ENCODE measurements at places on chromosomes 4 and X.
A peak's percentile ranks its signal among the peaks of the same experiment; 100 is the strongest.

DNA sequence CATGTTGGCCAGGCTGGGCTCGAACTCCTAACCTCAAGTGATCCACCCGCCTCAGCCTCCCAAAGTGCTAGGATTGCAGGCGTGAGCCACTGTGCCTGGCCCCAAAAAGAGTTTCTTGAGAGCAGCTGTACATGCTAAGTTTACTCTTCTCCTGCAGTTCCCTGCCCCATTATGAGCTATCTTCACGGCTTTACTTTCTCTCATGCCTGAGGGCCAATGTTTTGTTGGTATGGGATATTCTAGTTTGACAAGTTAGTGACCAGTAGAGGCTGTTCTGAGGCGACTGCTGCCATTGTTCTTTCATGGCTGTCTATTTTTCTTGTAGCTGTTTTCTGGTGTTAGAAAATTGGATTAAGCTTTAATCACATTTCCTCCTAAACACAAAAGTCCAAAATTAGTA is 78.0 kb upstream of the STX18 start:
- DNase-seq: no peak

- no peak for DNase-seq
Measured at GRCh38 chrX:138845786-138846185, 134.3 kb upstream of the FGF13 start.

- no peak for DNase-seq
Measured at GRCh38 chr4:17468619-17469221, 43.2 kb downstream of the QDPR start.

DNA sequence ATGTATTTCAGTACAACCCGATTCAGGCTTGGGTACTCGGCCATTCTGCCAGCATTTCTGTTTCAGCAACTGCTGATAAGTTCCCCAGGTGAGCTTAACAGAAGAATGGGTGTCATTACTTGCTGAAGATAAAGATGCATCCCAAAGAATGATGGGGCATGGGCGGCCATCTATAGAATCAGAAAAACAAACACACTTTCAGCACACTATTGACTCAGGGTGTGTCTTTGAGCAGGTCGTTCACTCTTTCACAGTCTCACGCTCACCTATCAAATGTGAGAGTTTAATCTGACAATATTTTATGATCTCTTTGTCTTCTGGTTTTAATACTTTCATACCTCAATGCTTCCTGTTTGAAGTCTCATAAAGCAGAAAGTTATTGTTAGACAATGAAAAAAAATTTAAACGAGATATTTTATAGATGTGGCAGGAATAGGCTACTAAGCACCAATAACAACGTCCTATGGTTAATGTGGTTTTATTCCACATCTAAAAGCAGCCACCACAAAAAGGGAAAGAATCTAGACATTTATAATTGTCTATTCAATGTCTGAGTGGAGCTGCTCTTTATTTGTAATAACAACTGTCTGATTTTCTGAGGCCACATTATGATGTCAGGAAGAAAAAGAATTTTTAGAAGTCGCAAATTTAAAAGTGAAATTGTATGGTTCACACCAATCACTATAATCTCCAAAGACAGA is 17.0 kb downstream of the GASK1B start:
- DNase-seq: no peak

DNA sequence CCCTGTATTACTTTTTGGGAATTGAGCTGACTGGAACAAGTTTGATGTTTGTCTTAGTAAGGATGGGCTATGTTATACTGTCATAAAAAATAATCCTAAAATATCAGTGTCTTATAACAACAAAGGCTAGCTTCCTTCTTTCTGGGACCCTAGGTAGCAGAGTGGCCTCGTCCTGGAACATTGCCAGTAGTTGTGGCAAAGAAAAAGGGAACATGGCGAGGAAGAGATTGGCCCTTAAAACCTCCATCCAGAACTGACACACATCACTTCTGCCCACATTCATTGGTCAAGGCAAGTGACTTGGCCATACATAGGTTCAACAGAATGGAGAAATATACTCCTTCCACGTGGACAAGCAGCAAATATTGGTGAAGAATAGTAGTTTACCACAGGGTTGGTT is 287.9 kb downstream of the PPP1R2C start:
- DNase-seq: no peak

DNA sequence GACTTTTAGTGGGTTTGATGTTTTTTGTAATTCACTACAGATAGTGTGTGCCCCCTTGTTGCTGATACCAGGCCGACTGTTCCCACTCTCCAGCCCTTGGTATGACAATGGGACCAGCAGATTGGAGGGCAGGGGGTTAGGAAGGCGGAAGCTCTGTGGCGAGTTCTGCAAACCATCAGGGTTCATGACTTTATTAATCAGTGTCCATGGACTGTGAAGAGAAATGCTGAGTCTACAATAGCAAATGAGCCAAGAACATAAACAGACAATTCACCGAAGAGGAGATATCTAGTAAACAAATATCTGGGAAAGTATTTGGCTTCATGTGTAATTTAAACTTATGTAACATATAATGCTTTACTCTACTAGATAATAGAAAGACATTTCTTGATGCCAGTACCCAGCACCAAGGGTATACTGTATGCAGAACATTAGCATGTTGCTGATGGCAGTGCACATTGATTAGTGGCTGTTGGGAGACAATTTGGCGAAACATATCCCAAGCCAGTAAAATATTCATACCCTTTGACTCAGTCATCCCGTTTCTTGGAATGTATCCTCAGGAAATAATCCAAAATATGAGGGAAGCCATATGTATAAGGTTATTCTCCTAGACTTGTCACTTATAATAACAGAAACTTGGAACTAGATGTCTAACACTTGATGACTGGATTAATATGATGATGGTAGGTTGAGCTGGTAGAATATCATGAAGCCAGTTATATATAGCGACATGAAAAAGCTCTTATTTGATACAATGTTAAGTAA is 169.4 kb downstream of the PTTG2 start:
- DNase-seq: no peak

DNA sequence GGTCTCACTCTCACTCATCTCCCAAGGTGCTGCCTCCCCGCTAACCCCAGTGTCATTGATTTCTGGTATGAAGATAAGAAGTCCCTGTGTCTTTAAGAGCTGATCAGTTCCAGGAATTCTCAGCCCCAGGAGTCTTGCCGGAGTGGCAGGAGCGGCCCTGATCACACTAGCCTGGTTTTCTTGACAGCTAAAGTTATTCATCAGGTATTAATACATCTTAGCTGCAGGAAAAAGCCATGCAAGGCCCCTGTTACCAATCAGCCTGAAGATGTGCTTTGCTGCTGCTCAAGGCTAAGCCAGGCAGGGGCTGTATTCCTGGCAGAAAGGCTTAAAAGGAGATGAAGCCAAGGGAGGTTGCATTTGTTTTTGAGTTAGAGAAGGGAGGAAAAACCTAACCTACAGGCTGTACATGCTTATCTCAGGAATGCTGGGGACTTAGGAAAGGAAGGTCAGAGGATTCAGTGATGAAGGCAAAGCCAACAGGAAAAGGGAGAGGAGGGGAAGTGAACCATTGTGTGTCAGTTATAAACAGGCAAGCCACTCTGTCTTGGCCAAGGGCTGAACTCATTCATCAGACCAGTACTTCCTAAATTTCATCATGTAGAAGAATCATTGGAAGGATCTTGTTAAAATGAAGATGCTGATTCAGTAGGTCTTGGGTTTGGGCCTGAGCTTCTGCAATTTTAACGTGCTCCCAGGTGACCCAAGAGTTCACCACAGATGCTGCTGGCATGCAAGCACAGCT is 8.6 kb downstream of the SRPX start:
- no peak for DNase-seq

GRCh38 chr4:20086067-20086798 is 165.5 kb upstream of the SLIT2 start:
- DNase-seq: no peak

DNA sequence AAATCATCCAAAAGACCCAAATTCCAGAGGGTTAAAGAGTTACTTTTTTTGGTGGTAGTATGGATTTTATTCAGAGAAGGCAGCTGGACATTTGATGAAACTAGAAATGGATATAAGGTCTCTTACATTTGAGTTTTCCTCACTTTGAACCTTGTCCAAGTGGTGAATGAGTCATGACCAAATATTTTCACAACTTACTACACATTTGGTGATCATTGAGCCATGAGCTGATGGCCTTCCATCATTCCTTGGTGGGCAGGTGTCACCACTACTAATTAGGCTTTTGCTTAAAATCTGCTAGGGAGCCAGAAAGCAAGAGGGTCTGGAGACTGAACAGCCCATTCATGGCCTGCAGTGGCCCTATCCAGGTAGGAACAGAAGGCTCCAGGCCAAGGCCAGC is 620.2 kb upstream of the INTU start:
- no peak for DNase-seq

- DNase-seq: no peak
Measured at GRCh38 chrX:125651426-125651825, 331.8 kb downstream of the TEX13C start.

DNA sequence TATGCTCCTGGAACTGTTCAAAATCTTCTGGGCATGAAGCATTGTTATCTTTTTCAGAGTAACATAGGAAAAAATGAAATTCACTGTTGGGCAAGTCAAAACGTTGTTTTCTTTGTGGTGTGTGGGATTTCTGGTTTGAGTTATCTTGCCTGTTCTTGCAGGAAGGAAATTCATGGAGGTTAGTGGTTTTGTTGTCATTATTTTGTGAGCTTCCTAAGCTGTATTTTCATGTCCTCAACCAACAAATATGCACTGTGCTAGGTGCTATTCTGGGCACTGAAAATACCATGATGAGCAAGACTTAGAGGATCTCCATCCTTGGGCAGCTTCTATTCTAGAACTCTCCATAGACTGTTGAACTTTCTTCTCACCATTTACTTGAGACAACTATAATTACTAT is 16.9 kb downstream of the SPINK2 start:
- no peak for DNase-seq

DNA sequence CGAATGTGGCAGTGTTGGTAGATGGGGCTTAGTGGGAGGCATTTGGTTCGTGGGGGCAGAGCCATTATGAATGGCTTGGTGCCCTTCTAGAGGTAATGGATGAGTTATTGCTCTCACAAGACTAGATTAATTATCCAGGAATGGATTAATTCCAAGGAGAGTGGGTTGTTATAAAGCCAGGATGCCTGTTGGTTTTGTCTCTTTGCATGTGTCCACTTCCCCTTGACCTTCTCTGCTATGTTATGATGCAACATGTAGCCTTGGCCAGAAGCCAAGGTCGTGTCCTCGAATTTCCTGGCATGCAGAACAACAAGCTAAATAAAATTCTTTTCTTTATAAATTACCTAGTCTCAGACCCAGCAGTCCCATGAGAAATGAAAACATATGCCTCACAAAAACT is 111.2 kb upstream of the PLS3 start:
- DNase-seq: peak; percentile 68

GRCh38 chr4:80209340-80209701 is 12.0 kb downstream of the PRDM8 start:
- DNase-seq: no peak

- DNase-seq: no peak
Measured at GRCh38 chr4:122746485-122746965, 14.0 kb downstream of the BBS12 start.

- DNase-seq: no peak
Measured at GRCh38 chrX:33001107-33001506, 210.2 kb downstream of the DMD start.

GRCh38 chr4:168384437-168385141 is 66.0 kb upstream of the DDX60 start:
- no peak for DNase-seq

DNA sequence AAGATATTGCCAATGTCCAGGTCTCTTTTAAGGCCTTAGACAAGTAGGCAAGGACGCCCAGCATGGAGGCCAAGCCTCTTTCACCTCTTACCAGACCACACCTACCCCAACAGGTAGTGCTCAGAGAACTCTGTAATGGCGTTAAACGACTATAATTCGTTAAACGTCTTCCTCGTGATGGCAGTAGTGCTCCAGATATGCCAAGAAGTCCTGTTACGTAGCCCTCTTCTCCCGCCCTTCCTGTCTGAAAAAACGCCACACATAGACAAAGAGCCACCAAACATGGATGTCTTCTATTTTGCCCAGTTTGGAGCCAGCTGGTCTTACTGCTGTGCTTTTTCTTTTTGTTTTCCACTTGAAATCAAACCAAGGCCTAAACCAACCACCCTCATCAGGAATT is 190.7 kb downstream of the OR13H1 start:
- peak; percentile 87 for DNase-seq

GRCh38 chr4:37628977-37629609 is 57.1 kb downstream of the RELL1 start:
- peak; percentile 52 for DNase-seq

DNA sequence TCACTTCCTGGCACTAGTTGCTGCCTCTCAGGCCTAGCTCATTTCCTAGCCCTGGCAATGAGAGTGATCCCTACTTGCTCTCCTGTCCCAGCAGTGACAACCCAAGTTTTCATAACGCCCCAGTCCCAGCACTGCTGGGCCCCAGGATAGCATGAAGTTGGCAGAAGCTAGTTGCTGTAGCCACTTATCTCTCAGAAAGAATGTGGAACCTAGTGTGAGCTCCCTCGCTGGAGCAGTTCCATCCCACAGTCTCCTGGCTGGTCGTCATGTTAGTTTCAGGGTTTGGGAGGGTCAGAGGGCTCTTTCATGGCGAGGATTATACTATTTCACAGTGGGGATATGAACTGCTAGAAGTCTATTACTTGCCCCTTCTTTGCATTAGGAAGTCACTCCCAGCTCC is 5.1 kb downstream of the PF4 start:
- no peak for DNase-seq

All from uterus (tissue), 4 donors.